ENCODE measurements at places on chromosomes 12 and 14.

- no peak for DNase-seq
Measured at GRCh38 chr12:127558361-127558760, 708.6 kb upstream of the TMEM132C start.

DNA sequence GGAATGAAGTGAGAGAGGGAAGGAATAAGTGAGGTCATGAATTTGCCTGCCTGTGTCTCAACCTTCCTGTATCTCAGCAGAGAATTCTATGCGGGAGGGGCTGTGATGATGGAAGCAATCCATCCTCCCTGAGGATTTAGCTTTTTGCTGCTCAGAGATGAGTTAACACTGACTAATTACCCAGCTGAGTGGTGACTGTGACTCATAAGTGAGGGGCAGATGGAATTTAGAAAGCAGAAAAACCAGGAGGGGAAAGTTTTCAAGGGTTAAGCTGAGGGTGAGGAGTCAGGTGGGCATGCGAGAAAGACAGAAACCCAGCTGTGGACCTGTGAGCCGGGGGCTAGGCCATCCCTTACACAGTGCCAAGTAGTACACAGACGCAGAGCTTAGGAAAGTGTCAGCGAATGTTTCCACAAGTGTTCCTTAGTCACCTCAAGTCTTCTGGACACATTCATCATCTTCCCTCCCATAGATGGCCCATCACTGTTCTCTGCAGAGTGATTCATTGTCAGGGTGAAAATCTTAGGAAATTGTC lies 277.9 kb downstream of the IPO8 start:
- no peak for DNase-seq

DNA sequence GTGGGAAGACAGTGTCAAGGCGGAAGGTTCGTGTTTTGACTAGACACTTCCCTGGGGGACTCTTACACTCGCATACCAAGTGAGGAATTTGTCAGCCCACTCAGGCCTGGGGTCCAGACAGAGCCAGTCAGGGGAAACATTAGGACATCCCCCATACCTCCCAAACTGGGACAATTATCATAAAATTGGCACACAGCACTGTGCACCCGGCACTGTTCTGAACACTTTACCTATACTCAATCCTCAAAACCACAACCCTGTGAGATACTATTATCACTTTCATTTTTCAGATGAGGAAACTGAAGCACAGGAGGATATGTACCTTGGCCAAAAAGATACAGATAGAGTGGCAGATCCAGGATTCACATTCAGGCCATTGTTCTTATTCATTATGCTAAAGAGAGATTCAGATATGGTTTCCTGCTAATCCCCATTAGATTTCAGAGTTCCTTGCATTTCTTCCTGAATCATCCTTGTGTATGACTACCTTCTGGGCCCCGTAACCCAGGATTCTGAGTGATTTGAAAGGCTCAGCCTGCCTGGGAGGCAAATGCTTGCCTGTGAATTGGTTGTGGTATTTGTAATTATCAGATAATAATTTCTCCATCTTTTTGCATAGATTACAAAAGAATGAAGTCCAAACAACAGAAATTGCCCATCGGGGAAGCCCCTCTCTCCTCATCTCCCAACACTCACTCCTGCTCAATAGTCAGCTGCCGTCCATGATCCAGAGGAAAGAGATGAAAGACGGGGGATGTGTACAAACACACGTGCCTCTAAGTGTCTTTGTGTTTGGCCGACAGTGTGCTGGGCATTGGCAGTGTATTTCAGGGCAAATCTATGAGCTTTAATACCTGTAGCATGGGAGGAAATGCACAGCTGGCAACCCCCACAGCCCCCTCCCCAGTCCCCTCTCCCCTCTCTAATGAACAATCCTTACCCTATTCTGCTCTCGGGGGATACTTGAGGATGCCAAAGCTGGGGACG lies 4.6 kb downstream of the TAC3 start:
- DNase-seq = no peak

DNA sequence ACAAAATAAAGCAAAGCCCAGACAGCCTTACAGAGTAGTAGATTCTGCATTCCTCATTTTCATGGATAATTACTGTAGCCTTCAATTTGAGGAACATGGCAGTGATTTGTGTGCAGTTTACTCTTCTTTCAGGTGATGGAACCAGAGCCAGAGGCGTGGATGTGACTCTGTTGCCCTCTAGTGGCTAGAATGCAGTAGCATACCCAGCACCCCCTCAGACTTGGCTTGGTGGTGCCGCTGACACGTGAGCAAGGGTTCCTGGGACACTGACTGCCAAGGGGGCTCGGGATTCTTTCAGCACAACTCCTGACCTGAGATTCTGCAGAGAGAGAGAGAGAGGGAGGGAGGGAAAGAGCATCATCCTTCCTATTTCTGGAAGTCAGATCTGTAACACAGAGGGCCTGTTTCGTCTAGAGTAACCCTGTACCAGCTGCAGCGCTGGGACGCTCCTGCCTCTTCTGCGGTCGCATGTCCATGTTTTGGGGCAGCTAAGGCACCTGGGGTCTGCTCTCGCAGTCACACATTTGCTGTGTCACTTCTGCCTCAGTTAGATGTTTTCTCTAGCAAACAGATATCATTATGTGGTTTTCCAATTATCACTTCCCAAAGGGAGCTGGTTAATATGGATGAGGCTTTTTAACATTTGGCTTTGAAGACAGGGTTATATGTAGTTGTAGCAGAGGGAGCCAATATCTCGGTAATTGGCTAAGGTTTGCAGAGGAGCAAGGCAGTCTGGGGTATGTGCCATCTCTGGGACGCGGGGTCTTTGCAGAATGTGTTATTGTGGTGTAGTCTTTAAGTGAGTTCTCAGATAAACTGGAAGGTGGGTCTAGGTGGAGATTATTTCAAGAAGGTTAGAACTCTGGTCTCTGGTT lies 428.1 kb downstream of the NRXN3 start:
- DNase-seq = peak; percentile 72

DNA sequence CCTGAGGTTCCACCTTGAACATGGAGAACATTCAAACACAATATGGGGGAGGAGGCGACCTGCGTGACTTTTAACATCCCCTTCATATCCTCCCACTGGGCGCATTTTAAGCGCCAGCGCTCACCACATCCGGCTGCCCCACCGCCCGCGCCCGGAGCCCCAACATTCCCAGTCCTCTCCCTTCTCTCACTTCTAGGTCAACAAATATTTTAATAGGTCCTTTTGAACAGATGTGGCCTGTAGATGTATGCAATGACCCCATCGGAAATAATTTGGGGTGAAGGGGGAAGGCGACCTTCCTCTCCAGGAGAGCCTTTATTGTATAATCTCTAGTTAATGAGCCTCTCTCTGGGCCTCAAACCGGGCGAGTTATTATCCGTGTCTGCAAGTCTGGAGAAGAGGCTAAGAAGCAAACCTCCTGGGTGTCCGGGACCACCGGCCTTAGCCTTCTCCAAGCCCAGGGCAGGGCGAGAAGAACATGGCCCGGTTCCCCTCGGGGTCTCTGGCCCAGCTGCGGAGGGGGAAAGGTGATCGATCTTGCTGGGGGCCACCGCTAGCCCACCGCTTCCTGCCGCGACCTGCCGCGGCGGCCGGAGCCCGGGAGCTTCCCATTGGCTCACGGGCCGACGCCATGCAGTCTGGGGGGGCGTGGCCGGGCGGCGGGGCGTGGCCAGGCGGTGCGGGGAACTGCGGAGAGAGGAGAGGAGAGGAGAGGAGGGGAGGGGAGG lies 83.2 kb upstream of the HMGA2 start:
- peak; percentile 92 for DNase-seq

- DNase-seq = no peak
Measured at GRCh38 chr14:78610994-78611393, 440.8 kb downstream of the NRXN3 start.

DNA sequence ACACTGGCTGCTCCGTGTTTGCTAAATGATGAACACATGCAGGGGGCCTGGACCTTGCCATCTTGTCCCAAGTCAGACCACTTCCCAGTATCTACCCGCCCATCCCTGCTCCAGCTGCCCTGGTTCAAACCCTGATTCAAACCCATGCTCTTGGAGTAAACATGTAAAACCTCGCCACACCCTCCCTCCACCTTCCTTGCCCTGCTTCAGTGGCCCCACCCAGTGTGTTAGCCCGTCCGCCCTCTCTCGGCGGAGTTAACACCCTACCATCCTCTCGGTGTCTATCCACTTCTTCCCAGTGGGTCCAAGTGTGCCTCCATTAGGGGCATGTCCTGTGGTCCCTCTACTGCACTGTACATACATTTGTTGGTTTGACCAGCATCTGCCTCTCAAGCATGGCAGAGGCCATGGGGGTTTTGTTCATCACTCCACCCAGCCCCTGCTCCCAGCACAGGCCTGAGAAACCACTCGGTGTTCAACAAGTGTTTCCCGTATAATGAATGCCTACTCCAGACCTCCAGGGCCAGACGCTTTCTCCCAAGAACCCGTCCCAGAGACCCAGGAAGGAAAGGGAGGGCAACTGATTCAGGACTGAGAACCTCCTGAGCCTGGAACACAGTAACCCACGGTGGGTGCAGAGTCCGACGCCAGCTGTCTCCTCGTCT lies 37.1 kb downstream of the P2RX4 start:
- DNase-seq = no peak

GRCh38 chr12:23083267-23083666 lies 458.3 kb downstream of the ETNK1 start:
- no peak for DNase-seq

- DNase-seq = no peak
Measured at GRCh38 chr12:71599210-71599609, 64.4 kb downstream of the ZFC3H1 start.

- no peak for DNase-seq
Measured at GRCh38 chr14:48008646-48009045, 333.2 kb upstream of the MDGA2 start.

DNA sequence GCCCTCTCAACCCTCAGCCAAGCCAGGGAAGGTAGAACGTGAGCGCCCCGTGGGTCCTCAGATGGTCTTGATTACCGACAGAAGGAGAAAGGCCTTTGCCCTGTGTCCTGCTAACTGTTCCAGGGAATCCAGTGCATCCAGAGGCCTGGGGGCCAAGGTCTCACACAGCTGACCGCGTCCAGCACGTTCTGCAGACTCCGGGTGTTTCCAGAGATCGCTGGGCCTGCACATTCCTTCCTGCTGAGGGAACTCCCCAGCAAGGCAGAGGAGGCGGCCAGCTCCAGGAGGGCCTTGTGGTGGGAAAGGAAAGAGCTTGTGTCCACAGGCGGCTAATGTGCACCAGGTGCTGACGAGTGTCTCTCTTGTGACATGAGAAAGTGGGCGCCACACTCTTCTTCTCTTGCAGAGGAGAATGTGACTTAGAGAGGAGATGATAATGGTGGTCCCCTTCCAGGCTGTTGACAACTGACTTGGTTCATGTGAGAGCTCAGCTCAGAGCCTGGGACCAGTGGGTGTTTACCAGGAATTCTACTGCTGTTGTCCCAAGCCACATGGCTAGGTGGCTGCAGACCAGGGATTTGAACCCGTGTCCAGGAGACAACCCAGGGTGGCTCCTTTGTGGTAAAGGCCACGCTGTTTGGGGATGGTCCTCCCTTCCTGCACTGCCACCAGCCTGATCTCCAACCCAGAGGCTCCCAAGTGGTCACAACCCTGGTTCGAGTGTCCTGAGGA lies 46.8 kb upstream of the DLK1 start:
- no peak for DNase-seq

DNA sequence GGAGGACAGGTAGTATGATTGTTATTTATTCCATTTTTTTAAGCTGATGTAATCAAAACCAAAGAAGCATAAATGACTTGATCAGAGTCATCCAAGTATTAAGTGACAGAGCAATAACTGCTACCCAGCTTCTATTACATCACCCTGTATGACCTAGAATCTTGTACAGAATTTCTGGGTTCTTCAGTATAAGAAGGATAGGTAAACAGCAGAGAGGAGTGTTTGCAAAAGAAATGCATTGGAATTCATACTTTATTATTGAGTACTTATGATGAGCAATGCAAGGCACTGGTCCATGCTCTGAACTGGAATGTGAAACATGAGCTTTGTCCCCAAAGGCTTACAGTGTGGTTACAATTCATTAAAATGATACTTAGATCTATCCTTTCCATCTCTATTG lies 916.8 kb downstream of the DIO2 start:
- no peak for DNase-seq

GRCh38 chr14:68983191-68983590 lies 4.1 kb upstream of the ACTN1 start:
- no peak for DNase-seq

DNA sequence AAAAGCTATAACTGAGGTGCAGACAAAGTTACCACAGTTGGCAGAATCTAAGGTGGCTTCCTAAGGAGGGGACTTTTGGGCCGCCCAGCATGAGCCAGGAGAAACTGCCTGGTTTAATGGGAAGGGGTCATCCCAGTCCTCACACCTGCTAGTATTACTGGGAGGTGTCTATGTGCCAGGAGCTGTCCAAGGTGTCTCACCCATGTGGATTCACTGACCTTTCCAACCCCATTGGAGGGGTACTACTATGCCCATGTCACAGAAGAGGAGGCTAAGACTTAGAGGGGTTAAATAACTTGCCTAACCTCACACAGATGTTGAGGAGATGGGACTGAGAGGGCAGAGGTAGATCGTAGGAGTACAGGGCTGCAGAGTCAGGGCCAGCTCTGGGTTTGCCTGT lies 10.2 kb downstream of the ABCB9 start:
- no peak for DNase-seq

- DNase-seq = no peak
Measured at GRCh38 chr12:92898755-92899154, 30.3 kb downstream of the EEA1 start.

GRCh38 chr14:74509587-74510222 lies 16.1 kb downstream of the ISCA2 start:
- DNase-seq = no peak

DNA sequence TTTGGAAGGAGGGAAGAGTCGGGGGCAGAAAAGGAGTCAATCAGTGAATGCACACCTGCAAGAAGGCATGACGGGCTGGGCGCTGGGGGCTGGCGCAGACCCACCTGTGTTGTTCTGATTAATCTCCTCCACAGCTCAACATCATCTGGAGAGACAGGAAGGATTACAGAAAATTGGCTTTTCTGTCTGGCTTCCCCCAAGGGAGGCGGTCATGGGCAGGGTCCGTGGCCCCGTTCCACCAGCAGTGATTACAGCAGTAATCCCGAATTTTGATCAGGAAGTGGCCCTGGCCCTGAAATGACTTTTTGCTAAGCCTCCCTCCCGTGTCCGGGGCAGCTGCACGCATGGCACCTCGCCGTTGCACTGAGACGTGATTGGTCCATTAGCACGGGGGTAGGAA lies 24.4 kb upstream of the GALNT9 start:
- no peak for DNase-seq

DNA sequence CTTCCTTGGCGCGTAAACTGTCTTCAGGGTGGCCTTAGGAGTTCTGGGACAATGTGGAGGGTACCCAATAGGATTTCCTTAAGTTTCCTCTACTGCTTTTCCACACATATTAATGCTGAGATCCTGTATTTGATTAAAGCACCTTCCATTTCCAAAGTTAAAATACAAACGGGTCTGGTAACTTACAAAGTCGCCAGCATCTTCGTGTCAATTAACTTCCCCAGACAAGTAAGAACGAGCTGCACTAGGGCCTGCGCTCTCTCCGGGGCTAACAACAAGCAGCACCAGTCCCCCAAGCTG lies 130.9 kb downstream of the NDUFA12 start:
- no peak for DNase-seq

DNA sequence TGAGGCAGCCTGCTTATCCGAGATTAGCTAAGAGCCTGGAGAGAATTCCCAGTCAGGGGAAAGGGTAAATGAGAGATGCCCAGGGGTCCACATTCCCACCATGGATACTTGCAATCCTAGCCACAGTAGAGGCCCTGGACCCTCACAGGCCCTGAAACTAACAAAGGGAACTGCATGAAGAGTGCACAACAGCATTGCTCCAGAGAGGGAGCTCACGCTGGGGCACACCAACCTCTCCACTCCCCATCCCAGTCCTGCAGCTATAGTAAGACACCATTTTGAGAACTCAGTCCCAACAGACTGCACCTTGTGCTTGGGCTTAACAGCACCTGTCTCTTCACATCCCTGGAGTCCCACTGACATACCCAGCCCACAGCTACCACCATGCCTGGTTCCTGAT lies 30.5 kb downstream of the CEP83 start:
- DNase-seq = no peak
